ENCODE measurements at places on chromosomes 12 and 14.
A peak's percentile ranks its signal among the peaks of the same experiment; 100 is the strongest.

DNA sequence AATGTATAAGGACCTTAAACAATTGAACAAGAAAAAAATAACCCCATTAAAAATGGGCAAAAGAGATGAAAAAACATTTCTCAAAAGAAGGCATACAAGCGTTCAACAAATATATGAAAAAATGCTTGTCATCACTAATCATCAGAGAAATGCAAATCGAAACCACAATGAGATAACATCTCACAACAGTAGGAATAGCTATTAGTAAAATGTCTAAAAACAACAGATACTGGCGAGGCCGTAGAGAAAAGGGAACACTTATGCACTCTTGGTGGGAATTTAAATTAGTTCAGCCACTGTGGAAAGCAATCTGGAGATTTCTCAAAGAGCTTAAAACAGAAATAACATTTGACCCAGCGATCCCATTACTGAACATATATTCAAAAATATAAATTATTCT is 769.8 kb upstream of the MGAT4C start:
- DNase-seq: no peak

DNA sequence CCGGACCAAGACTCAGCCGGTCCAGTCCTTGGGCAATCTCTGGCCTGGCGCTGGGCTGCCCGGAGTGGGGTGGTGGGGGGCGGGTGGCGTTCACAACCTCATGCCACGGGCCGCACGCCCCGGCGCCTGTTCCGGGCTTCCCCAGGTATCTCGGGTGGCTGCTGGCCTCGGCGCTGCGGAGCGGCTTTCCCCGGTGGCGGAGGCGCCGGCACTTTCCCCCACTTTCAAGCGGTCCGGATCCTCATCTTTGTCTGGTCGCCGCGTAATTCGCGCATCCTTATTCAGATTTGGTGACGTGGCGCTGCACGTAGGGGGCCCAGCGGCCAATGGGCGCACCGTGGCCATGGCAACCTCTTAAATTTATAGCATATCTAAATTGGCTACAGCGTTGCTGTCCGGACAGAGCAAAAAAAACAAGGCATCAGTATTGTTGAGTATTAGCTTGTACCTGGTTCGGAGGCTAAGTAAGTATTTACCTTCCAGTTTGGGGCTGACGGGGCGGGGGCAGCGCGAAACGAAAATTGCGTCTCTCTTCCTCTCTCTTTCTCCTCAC is at the start of gene LHX5:
TSS of gene LHX5 (minus strand) at position 253 of the 553 bp plus-strand sequence. CDS start 373 bp downstream, outside the sequence.
- no peak for DNase-seq

DNA sequence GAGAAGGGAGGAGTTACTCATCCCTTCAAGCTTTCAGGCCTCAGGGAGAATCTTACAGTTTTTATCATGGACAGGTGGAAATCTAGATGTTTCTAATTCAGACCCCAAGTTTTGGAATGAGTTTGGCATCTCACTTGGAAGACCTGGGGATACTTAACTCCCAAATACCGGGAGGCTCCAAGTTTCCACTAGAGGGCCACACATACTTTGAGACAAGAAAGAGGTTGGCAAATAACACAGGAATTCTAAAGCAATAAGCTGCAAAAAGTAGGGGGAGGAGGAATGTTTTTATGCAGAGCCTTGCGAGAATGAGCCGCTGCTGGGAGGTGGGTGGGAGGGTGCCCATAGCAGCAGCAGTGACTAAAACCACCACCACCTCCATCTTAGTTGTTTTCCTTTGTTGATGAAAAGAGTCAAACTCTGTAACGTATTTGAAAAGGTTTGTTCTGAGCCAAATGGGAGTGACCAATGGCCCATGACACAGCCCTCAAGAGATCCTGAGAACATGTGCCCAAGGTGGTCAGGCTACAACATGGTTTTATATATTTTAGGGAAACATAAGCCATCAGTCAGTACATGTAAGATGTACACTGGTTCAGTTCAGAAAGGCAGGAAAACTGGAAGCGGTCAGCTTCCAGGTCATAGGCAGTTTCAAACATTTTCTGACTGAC is 34.2 kb upstream of the RNASE1 start:
- DNase-seq: no peak

DNA sequence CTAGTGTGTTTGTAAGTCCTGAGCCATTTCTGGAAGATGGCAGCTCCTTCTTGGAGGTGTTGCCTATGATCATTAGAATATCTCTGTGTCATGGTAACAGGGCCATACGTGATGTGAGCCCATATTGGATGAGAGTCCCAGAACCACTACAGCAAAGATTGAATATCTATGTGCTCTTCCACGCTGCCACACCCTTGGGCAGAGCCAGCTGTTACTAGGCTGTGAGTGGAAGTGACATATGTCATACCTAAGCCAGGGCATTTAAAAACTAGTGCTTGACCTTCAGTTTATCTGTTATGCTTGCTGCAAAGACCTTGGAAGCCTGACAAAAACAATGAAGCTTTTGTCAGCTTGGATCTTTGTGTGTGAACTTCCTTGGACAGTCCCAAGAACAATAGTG is 495.1 kb upstream of the CCDC196 start:
- DNase-seq: no peak

DNA sequence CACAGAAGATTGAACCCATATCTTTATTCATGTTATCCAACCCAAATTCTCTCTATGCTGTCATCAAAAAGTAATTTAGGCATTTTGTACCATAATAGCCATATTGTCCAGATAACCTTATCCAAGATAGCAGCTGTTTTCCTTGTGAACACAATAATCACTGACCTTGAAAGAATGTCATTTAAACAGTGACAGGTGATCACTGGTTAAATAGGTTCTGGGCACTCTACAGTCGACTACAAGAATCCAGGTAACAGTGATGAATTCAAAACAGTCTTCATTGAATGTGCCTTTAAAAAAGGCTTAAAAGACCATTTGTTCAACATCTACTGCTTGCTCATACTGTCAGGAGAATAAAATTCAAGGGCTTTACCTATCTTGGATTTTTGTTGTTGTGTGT is 4.6 kb upstream of the SPX start:
- DNase-seq: no peak

- no peak for DNase-seq
These were observed 147.5 kb downstream of the KCNH5 start for GRCh38 chr14:62897771-62898170.

GRCh38 chr12:103520686-103521215 is 25.0 kb upstream of the C12orf42 start:
- DNase-seq: no peak

DNA sequence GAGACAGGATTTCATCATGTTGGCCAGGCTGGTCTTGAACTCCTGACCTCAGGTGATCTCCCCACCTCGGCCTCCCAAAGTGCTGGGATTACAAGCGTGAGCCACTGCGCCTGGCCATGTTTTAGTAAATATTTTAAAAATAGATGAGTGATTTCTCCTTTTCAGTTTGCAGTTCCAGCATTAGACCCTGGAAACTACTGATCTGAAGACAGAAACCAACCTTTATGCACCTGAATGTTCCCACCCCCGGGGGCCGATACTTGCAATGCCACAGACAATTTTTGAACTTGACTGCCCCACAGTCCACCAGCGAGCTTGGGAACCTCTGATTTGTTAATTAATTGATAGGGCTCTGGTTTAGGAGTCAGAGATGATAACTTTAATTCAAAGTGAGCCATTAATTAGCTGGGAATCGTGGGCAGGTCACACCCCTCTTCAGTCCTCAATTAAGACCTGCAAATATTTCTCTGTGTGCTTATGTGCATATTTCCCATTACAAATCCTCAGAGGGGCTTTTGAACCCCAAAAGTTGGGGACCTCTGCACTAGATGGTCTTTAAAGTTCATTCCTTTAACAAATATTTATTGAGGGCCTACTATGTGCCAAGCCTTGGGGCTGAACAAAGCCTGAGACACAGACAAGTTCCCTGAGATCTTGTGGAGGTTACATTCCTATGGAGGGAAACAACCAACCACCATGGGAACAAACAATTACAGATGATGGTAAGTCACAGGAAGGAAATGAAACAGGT is 4.1 kb upstream of the TMEM120B start:
- DNase-seq: no peak

DNA sequence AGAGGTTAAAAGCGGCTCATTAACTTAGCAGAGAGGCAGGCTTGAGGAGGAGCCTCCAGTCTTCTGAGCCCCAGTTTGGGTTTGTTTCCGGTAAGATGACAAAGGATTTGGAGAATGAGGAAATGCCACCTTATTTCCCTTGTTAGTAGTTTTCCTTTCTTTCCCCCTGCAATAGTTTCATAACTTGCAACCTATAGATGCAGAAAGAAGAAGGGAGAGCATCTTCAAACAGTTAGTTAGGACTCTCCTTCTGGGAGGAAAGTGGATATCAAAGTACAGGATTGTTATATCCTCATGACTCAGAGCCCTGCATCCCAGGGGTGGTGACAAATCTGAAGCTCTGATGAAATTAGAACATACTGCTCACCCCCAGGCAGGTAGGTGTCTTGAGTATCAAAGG is 180.7 kb upstream of the SLC38A2 start:
- no peak for DNase-seq

DNA sequence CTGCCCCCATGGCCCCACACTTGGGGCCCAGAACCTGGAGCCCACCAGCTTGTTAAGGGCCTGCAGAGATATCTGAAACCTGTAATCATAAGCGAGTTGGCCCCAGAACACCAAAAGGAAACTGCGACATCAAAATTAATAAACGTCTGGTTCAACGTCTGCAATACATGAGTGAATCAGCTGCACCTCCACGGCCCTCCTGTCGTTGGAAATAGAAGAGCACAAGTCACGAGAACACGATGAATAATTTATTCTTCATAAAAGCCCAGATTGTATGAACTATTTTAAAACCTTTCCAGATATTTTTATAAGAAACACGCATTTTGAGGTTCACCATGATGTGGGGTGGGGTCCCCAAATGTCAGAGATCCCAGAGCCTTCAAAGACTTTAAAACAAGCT is 9.7 kb upstream of the CMKLR1 start:
- DNase-seq: no peak

DNA sequence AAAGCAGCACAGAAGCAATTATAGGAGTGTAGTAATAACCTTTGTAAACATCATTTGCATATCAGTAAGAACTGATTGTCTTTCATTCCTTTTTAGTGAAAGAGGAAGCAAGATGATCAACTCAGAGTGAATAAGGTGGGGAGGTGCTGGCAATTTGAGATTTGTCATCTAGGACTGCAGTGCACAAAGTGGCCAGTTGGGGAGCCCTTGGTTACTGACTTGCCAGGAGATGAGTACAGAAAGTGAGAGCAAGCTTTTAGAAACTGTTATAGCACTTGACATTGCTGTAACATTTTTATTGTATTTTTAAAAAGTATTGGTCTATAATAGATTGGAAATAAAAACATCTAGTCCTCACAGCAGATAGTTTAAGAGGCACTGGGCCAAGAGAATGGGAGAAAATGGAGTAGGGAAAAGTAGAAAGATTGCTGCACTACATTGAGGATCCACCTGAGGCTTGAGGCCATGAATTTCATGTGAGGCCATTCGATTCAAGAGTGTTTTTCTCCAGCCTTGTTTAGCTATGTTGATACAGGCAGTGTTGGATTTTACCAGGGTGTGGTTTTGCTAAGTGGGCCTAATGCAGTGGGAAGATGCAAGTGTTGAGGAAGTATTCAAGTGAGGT is 98.2 kb downstream of the SNAPC1 start:
- peak; percentile 41 for DNase-seq

DNA sequence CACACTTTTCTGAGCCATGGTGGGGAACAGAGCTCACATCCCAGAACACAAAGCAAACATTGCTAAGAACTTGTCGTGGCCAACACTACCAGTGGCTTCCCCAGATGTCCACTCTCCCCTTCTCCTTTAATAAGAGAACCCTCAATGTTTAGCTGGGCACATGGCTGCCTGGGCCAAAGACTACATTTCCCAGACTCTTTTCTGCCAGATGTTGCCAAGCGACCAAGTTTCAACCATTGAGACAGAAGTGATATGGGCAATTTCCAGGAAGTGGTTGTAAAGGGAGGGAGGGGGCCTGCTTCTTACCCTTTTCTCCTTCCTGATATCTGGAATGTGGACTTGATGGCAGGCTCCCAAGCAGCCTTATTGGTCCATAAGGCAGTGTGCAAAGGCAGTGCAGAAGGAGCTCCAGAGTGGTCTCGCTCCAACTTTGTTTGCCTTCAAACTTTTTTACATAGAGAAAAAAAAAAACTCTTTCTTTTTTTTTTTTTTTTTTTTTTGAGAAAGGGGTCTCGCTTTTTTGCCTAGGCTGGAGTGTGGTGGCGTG is 24.9 kb upstream of the JDP2 start:
- no peak for DNase-seq

- no peak for DNase-seq
These were observed 82.4 kb downstream of the WDR20 start for GRCh38 chr14:102222009-102222575.

- DNase-seq: no peak
These were observed 175.8 kb upstream of the NPAS3 start for GRCh38 chr14:32762886-32763285.

DNA sequence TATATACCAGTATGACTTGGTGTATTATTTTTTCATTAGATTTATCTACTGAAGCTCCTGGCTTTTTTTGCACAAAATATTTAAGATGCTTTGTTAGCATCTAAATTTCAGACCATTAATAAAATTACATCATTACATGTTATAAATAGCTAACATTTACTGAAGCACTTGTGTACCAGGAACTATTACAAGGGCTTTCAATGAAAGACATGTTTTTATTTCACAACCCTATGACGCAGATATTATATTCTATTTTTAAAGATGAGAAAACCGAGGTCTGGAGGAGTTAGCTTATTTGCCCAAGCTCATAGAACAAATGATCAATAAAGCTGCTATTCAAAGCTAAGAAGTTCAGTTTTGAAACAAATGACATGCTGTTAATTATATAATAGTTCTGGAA is 420.4 kb upstream of the DCN start:
- DNase-seq: no peak

GRCh38 chr14:97441740-97442362 is 644.7 kb downstream of the VRK1 start:
- no peak for DNase-seq

DNA sequence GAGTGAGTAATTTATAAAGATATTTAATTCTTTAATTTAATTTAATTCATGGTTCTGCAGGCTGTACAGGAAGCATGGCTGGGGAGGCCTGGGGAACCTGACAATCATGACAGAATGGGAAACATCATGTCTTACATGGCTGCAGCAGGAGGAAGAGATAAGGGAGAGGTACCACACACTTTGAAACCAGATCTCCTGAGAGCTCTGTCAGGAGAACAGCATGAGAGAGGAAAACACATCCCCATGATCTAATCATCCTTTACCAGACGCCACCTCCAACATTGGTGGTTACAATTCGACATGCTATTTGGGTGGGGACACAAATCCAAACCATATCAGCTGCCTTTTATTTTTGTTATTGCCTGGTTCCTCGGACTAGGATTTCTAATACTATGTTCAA is 928.6 kb downstream of the TMEM121 start:
- DNase-seq: no peak

DNA sequence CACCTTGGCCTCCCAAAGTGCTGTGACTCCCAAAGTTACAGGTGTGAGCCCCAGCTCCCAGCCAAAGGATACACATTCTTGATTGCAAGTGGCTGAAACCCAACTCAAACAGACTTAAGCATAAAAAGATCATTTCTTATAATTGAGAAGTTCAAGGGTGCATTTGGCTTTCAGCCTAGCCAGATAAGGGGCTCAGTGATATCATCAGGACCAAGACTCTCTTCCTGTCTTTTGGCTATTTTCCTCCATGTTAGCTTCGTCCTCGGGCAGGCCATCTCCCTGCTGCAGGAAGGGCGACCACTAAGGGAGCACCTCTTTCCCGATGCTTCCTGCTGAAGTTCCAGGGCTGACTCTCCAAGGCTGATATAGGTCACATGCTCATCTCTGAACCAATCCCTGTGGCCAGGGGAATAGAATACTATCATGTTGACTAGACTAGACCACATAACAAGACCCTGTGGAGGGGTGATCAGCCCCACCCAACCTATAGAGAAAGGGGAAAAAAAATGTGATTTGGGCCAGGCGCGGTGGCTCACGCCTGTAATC is 9.8 kb upstream of the KRT8 start:
- DNase-seq: no peak
